GM12865 (cell line): ENCODE measurements at places on chromosomes 7 and 10.

- no peak for DNase-seq
Measured at GRCh38 chr10:43043342-43043772, 33.5 kb upstream of the RET start.

DNA sequence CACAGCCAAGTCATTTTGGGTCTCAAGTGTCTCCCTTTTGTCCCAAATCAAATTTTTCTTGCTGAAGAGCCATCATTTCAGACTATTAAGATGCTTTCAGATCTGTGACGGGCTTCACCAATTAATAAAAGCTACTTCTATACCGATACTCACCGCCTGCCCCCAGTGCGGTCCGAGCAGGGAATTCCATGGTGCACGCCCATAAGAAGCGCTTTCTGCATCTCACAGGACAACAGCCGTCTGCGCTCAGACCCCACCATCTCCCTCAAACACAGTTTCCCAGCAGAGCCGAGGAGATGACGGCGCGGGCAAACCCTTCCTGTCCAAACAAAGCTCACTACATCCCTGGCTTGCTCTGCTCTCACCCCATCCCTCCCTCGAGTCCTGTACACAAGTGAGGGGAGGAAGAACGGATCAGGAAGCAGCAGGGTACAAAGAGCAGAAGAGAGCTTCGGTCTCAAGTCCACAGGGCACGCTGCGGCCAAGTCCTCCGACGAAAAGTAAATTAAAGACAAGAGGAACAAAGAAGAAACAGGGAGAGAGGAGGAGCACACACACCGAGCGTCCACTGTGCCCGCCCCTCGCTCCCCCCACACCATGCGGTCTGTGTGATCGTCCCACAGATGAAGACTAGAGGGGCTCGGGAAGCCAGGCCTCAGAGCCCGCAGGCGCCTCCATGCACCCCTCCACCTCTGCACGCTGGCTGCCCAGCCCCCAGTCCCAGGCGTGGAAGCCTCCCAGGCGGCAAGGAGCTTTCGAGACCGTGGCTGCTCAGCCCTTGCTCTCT, 121.9 kb downstream of the MAD1L1 start:
- DNase-seq: no peak

DNA sequence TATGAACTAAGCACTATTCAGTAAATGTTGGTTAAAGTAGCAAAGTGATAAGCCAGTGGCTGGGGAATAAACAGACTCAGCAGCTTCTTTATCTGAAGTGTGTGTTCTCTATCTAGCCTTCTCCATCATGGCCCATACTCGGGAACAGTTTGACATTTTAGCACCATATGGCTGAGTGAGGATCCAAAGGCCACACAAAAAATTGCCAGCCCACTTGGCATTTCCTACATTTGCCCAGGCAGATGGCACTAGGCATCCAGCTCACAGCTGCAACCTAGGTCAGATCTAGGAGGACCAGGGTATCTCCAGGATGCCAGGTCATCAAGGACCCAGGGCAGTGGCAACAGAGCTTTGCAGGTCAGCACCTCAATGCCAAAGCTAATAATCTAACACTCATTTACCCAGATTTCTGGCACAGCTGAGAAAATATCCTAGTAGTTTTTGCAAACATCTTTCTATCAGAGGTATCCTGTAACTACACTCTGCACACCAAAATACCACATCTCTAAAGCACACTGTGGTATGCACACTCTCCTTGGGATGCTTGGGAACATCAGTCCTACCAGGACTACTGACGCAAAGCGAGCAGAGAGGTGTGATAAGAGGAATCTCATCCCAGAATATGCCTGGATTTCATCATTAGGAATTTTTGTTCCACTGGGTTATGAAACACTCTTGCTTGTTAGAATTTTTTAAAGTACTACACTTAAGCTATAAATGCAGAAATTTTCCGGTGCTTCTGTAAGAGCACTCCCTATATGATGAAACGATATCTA, 61.7 kb downstream of the DOCK4 start:
- DNase-seq: no peak

- DNase-seq: no peak
Measured at GRCh38 chr10:30882281-30882680, 149.4 kb downstream of the ZNF438 start.

- DNase-seq: no peak
Measured at GRCh38 chr10:49290607-49291006, 8.4 kb upstream of the C10orf71 start.

GRCh38 chr7:11345621-11346020, 371.9 kb downstream of the PHF14 start:
- no peak for DNase-seq

DNA sequence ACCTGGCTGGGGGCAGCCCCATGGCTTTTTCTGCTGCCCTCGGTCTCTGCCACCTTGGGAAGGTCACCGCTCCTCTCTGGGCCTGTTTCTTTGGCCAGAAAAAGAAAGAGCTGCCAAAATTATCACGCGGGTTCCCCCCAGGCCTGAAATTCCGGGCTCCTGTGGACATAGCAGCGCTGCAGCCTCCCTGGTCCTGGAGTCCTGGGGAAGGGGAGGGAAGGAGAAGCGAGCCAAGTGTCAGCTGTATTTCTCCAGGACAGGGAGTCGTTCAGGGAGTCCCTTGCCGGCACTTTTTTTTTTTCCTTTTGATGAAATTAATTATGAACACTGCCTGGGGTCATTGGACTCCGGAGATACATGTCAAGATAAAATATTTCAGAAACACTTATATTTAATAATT, 152.3 kb upstream of the GPR26 start:
- no peak for DNase-seq

DNA sequence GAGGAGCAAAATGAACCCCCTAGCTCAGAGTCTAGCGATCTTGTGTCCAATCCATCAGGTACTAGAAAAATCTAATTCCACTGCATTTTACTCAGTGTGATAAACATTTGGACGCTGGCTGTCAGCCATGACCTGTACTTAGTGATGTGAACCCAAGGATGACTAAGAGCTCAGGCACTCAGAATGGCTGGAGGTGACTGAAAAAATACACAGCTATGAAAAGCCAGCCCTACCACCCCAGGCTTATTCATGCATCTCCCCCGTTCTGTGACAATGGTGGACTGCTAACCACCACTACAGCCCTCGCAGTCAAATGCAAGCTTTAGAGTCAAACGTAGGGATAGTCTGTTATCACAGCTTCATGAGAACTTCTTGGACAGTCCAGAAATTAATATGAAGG, 14.9 kb downstream of the AFAP1L2 start:
- DNase-seq: no peak
